Foreskin fibroblast (primary cell): ENCODE measurements at places on chromosomes 2 and 18.

GRCh38 chr2:84962917-84963316 is 8.0 kb upstream of the KCMF1 start:
- DNase-seq, result no peak

DNA sequence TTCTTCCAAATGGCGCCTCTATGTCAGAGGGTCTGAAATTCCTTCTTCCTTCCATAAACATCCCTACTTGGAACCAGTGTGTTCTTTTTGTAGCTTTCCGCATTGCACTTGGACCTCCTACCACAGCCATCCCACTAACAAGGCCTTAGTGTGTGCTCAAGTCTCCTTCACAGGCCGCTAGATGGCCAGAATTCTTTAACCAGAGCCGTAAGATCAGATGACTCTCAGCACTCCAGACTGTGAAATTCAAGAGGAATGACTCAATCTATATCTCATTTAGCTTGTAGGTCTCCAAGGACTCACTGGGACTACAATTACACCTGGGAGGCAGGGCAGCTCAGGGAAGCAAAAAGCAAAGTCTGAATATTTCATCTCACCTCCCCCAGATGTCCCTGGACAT is 298.9 kb downstream of the EIPR1 start:
- no peak for DNase-seq

GRCh38 chr2:148218326-148219075 is 197.6 kb downstream of the MBD5 start:
- DNase-seq, result no peak

DNA sequence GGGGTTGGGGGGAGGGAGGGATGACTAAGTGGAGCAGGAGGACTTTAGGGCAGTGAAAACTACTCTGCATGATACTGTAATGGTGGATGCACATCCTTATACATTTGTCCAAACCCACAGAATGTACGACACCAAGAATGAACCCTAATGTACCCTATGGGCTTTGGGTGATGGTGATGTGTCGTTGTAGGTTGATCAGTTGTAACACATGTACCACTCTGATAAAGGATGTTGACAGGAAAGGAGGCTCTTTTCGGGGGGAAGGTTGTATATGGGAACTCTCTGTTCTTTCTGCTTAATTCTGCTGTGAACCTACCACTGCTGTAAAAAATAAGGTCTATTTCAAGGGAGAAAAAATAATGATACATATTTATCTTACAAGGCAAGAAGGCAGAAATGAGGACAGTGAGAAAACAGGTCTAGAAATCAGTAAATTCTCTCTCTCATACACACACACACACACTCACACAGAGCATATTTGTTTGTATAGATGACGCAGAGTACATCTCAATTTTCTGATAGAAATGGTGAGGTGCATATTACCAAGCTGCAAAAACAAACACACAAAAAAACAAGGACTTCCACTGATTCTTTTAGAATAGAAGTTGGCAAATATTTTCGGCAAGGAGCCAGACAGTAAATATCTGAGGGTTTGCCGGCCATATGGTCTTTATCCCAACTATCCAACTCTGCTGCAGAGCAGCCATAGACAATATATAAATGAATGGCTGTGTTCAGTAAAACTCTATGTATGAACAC is 20.2 kb downstream of the FAM124B start:
- DNase-seq, result no peak

DNA sequence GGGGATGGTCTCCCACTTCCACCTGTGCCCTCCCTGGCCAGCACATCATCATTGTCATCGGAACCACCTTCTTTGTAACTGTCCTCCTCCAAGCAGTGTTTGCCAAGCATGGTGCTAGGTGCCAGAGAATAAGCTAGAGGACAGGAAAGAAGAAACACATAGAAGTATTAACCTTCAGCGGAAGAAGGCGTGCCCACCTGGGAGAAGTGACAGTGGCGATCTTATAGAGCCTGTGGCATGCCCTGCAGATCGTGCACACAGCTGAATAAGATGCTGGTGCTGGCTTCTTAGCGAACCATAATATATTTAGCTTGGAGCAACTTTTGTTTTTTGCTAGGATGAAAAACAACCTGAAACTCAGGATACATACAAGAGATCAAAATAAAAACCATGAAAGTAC is 148.0 kb downstream of the FAM210A start:
- no peak for DNase-seq
